ENCODE measurements at places on chromosomes 7 and 10.
A peak's percentile ranks its signal among the peaks of the same experiment; 100 is the strongest.

DNA sequence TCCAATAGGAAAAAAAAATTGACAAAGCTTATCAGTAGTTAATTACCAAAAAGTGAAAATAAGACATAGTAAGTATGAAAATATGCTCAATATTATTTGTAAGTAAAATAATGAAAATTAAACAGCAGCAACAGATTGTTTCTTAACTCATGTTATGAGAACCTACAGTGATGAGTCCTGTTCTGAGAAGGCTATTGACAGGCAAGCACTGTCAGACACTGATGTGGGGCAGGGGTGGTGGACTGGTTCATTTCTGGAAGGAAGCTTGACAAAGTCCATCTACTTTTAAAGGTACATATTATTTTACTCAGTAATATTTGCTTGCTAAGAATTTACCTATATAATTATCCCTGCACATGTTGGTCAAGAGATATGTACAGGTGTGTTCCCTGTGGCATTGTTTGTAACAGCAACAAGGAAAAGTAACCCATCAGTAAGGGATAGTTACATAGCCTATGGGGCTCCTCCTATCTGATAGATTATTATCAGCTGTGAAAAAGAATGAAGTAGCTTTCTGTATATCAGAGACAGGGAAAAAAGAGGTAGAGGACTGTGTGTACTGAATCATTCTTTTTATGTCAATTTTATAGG, 161.6 kb downstream of the RTKN2 start:
- DNase-seq = no peak

- no peak for DNase-seq
Observed at GRCh38 chr7:156578978-156579430, 61.6 kb upstream of the RNF32 start.

GRCh38 chr7:64102656-64103400, 57.6 kb downstream of the ZNF727 start:
- no peak for DNase-seq

- DNase-seq = no peak
Observed at GRCh38 chr7:114658216-114658615, 243.6 kb downstream of the FOXP2 start.

DNA sequence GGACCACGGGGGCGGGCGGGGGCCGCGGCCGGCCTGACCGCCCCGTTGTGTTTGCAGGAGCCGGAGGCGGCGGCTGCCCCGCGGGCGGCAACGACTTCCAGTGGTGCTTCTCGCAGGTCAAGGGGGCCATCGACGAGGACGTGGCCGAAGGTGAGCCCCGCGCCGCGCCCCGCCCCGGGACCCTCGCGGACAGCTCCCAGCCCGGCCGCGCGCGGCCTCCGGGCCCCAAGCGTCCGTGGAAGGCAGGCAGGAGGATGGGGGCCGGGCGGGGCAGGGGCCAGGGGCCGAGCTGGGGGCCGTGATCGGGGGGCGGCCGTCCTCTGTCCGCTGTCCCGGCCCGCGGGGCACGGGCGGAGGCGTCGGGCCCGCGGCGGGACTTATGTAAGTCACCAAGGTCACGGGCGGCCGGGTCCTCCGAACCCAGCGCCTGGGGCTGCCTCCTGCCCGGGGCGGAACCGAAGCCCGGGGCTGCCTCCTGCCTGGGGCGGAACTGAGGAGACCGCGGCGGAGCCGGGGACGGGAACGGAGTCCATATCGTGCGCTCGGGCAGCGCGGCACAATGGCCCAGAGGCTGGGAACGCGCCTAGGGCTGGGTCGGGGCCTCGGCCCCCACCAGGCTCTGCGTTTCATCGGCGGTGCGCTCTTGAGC, 497 bp downstream of the PPP2R2D start:
- peak; percentile 19 for DNase-seq

GRCh38 chr7:32200646-32201045, 130.4 kb upstream of the PDE1C start:
- DNase-seq = no peak

GRCh38 chr7:12066521-12066920, 144.6 kb upstream of the TMEM106B start:
- DNase-seq = no peak

GRCh38 chr10:78071140-78071856, 37.6 kb downstream of the RPS24 start:
- DNase-seq = no peak

- DNase-seq = no peak
Observed at GRCh38 chr7:30921540-30922401, 10.1 kb downstream of the AQP1 start.

- no peak for DNase-seq
Observed at GRCh38 chr10:75065076-75065475, 46.4 kb upstream of the SAMD8 start.

DNA sequence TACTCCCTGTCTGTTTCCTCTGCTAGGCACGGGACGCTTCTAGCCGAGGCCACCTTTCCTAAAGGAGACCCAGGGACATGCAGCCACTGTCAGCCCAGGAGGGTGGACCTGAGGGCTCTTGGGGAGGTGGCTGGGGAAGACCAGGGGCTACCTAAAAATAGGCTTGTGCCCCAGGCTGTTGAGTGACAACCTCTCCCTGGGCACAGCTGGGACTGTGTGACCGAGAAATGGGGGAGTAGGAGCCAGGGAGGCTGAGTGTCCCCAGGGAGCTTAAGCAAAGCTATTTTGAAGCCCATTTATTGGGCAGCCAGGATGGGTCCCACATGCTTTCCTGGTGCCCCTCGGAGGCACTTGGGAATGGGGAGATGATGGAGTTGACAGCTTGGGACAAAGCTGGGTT, 63.8 kb downstream of the CALML3 start:
- no peak for DNase-seq

DNA sequence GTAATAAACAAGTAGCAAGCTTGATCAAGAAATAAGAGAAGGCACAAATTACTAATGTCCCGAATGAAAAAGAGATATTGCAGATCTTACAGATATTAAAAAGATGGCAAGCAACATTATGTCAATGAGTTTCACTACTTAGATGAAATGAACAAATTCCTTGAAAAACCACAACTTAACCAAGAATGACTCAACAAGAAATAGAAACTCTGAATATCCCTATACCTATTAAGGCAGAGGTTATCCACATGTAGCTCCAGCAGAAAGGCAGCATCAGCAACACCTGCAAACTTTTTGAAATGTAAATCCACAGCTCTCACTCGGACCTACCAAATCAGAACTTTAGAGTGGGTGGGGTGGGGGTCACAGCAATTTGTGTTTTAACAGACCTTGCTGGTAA, 33.6 kb downstream of the PDE1C start:
- DNase-seq = no peak
